ENCODE measurements at places on chromosomes 5 and 9. TPM values are rescaled to one million over a fixed set of nuclear protein-coding genes. Genes with fewer than 3 reads are reported as not detected.

CD72 gene
- 11.8 TPM for total RNA-seq

AJM1 gene
- total RNA-seq = 8.7 TPM

LCN12 gene
- total RNA-seq = 2.5 TPM

PLAC8L1 gene
- 0.50 TPM for total RNA-seq

MAMDC4 gene
- 12.5 TPM for total RNA-seq

FGFR4 gene
- total RNA-seq = 0.53 TPM

C7 gene
- not detected for total RNA-seq

QRFP gene
- total RNA-seq = not detected

ANGPTL2 gene
- total RNA-seq = not detected

CNTNAP3 gene
- not detected for total RNA-seq

PHYHD1 gene
- 1.4 TPM for total RNA-seq

TICAM2 gene
- 2.5 TPM for total RNA-seq

FSD1L gene
- total RNA-seq = 8.5 TPM

PAEP gene
- total RNA-seq = not detected

DIRAS2 gene
- total RNA-seq = not detected

CDX1 gene
- total RNA-seq = not detected

FOXD4L6 gene
- not detected for total RNA-seq

PCDHA9 gene
- not detected for total RNA-seq

PCDHGA2 gene
- total RNA-seq = 0.05 TPM

PCDHGC5 gene
- total RNA-seq = not detected

PCA3 gene
- not detected for total RNA-seq

ORM1 gene
- not detected for total RNA-seq

FLT4 gene
- total RNA-seq = 0.38 TPM

WNT8A gene
- not detected for total RNA-seq

INSYN2B gene
- total RNA-seq = not detected

All from activated CD4-positive, alpha-beta memory T cell treated with anti-CD3 and anti-CD28 coated beads, Interleukin-2, amount 10 ng/mL, durations not matched to agents 7 days and 5 days (primary cell).